Myocyte (in vitro differentiated cells): ENCODE measurements at places on chromosomes 2 and 18.

GRCh38 chr2:210072922-210073509 lies 70.6 kb downstream of the RPE start:
- peak; percentile 36 for DNase-seq

DNA sequence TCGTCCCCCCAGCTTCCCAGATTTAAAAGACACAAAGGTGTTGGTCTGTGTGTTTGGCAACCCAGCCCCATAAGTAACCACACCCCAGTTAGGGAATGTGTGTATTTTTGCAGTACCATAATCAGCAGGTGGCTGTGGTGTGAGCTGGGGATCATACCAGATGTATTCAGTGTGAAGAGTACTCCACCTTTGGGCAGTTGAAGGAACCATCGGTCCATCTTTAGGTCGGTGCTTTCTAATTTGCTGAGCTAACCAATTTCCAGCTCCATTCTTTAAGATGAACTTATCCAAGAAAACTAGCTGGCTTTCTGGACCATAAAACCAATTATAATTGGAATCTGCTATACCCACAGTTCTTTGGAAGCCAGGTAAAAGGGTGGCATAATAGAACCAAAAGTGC lies 3.2 kb downstream of the DSEL start:
- peak; percentile 44 for DNase-seq

DNA sequence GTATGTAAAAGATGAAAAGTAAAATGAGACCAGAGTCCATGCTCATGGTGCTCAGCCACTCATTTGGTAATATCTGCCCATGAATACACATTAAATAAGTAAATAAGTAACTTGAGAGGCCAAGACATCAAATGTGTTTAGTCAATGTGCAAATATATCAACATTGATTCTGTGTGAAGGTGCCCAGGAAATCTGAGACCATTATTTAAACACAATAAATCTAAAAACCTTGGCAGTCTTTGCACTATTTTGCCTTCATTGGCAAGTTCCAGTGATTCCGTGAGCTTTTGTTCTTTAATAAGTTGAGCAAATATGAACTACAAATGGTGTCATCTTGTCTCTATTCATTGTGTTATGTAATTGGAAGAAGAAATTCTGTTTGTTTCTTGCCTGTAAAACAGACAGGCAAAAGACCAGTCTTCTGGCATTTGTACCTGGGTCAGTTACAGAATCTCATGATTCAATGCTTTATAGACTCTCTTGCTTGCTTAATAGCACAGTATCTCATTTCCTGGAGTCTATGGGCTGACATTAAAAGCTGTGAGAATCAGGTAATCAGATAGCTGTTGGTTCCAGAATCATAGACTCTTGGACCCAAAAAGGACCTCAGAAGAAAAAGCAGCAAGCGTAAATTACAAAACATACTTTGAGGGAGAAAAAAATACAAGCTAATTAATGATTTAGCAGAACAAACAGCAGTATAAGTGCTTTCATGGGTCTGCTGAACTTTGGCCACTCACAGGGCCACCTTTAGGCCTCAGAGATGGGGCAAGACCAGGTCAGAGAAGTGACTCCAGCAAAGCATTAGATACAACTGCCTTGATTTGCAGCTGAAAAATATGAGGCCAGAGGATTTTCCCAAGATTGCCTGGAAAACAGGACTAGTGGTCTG lies 20.0 kb upstream of the SERPINB3 start:
- no peak for DNase-seq

DNA sequence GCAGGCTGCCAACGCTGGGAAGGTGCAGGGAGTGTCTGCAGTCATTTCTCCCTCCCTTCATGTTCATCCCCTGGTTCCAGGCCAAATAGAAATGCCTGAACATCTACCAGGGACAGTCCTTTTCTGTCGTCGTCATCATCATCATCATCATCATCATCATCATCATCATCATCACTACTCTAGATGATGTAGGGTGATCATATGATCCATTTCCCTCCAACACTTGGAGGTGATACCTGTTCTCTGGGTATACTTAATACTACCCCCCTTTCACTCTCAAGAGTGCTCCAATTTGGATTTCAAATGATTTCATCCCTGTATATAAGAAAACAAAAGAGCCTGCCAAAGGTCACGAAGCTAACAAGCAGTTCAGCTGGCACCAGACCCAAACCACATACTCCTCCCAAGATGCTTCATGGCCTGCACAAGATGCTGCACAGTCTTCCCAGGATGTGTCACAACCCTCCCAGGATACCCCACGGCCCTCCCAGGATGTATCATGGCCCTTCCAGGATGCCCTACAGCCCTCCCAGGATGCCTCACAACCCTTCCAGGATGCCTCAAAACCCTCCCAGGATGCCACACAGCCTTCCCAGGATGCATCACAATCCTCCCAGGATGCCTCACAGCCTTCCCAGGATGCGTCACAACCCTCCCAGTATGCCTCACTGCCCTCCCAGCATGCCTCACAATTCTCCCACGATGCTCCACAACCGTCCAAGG lies 257.9 kb downstream of the DYSF start:
- DNase-seq = peak; percentile 26

DNA sequence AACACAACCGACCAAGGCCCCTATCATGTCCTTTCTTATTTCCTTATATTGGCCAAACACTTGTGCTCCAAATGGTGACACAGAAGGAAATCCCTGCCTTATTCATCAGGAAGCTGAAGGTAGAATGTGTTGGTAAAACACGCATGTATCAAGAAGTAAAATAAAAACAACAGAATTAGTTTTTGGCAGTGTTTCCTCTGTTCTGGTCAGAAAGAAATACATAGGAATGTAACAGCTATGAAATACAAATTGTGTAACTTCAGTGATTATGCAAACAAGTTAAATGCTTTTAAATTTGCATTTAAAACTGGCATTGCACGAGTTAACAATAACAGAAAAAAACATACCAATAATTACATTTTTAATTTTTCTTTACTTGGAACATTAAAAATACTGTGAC lies 19.3 kb downstream of the ST6GAL2 start:
- DNase-seq = no peak

- no peak for DNase-seq
Observed at GRCh38 chr2:156158808-156159207, 173.7 kb downstream of the NR4A2 start.

GRCh38 chr2:159153951-159154350 lies 132.6 kb downstream of the WDSUB1 start:
- peak; percentile 49 for DNase-seq

DNA sequence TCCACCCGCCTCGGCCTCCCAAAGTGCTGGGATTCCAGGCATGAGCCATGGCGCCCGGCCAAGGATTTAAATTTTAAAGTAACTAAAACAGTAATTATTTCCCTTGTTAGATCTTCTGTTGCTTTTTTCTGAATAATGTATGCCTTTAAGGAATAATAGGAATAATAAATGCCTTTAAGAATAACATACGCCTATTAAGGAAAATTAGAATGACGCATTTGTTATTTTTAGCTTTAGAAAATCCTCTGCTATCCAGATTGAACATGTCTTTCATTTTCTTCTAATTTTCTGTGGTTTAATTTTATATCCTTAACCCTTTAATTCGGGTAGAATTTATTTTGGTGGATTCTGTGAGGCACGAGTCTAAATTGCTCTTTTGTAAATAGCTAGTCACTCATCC lies 23.1 kb upstream of the TMBIM1 start:
- no peak for DNase-seq

GRCh38 chr18:2532797-2533196 lies 38.5 kb downstream of the METTL4 start:
- no peak for DNase-seq

DNA sequence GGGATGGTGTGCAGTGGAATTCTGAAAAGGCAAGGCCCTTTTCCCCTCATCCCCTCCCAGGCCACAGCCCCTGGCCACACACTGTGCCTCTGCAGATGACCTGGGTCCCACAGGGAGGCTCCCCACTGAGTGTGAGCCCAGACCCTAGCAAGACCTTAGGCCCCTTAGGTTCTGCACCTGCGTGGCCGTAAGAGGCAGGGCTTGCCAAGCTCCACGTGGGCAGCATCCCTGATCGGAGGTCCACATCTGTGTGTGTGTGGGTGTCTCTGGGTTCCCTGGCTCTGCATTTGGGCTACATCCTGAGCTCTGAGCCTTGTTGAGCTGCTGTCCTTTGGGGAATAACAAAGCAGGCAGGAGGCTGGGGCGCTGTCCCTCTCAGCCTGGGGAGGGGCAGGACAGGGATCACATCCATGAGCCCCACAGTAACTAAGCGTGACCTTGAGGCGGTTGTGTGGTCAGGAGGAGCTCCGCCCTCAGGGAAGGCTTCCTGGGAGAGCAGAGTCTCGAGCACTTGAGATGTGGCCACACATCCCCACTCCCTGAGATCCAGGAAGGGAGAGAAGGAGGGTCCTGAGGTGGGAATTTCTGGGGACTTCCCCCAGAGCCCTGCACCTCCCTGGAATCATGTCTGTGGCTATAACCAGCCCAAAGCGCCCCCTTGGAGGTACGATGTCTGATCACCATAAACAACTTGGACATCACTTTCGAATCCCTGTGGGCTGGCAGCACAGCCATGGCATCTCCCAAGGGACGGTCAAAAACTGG lies 84.8 kb downstream of the STPG4 start:
- DNase-seq = peak; percentile 68

DNA sequence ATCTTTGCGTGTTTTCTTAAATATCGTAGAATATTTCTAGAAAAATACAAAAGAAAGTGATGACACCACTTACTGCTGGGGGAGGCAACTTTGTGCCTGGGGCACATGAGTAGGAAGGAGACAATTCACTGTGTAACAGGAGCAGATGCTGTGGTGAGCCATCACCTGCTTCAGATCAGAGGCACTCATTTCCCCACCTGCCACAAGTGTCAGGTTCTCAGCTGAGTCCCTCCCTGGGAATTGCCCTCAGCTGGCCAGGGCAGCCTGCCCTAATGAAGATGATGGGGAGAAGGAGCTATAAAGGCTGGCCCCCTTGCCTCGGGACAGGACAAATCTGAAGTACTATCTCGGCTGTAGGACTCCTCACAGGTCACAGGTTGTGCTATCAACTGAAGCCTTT lies 322.8 kb downstream of the STK39 start:
- DNase-seq = peak; percentile 79

GRCh38 chr2:169050476-169051240 lies 18.7 kb upstream of the DHRS9 start:
- no peak for DNase-seq

DNA sequence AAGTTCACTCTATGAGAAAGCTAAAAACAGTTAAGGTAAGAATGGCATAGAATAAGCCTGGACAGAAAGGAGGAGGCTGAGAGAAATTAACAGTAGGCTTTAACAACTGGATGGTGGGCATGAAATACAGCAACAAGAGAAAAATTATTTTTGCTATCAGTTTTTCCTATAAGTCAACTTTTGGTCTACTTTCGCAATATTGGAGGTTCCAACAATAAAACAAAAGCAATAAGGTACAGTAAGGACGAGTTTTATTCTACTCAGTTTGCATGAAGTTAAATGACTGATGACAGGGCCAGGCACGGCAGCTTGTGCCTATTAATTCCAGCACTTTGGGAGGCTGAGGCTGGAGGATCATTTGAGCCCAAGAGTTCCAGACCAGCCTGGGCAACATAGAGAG lies 17.3 kb downstream of the RAB1A start:
- no peak for DNase-seq

DNA sequence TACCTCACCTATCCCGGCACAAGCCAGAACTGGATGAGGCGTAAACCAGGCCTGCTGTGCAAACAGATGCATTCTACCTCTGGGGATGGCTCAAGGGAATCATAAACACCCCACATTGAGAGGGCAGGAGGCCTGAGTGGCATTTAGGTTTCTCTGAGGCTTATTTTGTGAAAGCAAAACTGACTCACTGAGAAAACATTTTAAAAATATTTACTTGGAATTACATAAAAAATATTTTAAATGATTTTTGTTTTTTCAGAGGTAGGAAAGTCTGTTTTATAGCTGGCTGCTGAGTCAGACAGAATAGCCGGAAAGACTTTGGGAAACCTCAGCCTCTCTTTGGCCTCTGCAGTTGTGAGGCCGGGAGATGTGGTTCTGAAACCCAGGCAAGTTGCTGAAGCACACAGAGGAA lies 244.1 kb downstream of the NCKAP5 start:
- peak; percentile 55 for DNase-seq

DNA sequence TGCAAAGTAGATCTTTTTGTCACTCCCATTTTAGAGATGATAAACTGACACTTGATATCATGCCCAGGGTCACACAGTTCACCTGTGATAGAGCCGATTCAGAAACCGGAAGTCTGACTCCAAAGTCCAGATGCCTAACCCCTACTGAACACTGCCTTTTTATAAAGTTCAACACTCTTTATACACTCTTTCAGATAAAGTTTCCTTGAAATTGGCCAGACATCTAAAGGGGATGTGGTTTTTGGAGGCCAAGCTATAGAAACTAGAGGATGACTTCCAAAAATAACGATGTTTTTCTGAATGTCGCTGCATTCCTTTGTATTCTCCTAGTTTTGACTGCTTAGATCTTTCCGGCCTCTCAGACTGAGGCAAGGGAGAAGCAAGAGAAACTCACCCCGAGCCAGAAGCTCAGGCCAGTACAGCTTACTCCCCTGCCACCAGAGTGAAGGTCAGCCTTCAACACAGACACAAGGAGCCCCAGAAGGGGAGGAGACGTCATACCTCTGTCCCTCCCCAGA lies 61.8 kb downstream of the NRP2 start:
- no peak for DNase-seq

DNA sequence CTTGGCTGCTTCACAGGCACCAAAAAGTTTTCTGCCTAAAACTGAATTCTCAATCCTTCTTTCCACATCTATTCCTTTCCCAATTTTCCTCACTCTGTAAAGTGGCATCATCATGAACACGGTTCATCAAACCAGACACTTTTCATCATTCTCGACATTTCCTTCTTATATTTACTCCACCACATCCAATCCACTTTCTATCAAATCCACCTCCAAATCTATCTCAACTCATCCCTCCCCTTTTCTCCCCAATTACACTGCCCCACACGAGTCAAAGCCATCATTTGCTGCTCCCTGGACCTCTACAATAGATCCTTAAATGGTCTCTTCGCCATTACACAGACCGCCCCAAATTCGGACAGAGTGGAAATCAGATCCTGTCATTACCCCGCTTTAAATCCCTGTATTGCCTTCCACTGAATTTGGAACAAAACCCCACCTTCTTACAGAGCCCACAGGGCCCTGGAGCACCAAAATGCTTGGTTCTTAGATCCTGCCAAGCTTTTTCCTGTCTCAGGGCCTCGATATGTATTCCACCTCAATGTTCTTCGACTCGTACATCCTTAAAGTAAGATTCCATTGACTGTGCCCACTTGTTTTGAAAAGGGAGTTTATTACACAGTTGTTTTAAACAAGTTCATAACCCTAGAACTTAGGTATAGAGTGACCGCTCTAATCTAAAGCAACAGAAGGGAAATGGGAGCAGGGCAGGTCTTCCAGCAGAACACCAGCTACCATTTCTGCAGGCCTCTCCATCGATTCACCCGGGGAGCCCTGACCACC lies 856 bp downstream of the ACAA2 start:
- DNase-seq = peak; percentile 29
